ENCODE measurements at places on chromosomes 13 and 19.

- DNase-seq: no peak
These were observed 22.4 kb downstream of the TNFRSF19 start for GRCh38 chr13:23592596-23592995.

- peak; percentile 80 for DNase-seq
These were observed 44.5 kb downstream of the RFX2 start for GRCh38 chr19:6065685-6066374.

GRCh38 chr13:94119360-94119936 is 360.0 kb downstream of the DCT start:
- no peak for DNase-seq

GRCh38 chr19:33509774-33510173 is 11.8 kb downstream of the PEPD start:
- DNase-seq: no peak

- DNase-seq: no peak
These were observed 10.4 kb downstream of the SBK2 start for GRCh38 chr19:55526216-55527196.

DNA sequence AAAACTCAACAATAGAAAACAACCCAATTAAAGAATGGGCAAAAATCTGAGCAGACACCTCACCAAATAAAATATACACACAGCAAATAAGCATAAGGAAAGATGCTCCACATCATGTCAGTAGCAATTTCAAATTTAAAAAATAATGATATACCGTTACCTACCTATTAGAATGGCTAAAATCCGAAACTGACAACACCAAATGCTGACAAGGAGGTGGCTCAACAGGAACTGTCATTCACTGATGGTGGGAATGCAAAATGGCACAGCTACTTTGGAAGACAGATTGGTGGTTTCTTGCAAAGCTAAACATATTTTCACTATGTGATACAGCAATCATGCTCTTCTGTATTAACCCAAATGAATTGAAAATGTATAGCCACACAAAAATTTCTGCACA is 9.1 kb downstream of the CYP2A13 start:
- no peak for DNase-seq

- DNase-seq: no peak
These were observed 79.7 kb downstream of the ESD start for GRCh38 chr13:46717275-46717674.

GRCh38 chr13:36875431-36875830 is 44.6 kb downstream of the SMAD9 start:
- DNase-seq: no peak

DNA sequence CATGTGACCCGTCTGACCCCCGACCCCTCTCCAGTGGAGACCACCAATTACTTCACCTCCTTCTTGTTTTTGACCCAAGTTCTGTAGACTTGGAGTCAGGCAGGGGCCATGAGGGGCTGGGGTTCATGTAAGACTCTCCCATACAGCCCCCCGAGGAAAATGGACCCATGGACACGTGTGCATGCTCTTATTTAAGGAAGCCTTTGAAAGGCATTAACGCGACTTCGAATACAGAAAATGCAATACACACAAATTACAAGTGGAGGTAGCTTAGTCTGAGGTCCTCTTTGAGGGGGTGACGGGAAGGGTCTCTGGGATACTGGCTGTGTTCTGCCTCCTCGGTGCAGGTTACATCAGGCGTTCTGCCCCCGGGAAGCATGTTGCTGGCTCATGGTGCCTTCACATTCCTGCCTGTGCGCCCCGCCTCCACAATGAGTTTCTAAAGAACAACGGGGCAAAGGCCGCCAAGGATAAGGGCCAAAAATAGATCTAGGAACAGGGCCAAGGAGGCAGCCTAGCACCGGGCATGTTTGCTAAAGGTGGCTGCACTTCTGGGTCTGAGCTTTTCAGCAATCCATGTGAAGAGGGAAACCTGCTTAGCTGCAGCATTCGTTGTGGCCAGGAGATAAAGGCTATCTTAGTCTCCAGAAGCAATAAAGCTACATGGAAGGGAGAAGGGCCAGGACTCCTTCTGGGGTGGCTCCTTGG is 54.5 kb downstream of the RAB20 start:
- no peak for DNase-seq

GRCh38 chr13:42574435-42575311 is 721 bp downstream of the TNFSF11 start:
- DNase-seq: peak; percentile 14

- DNase-seq: no peak
These were observed 393.7 kb downstream of the GPC6 start for GRCh38 chr13:93620181-93620765.

DNA sequence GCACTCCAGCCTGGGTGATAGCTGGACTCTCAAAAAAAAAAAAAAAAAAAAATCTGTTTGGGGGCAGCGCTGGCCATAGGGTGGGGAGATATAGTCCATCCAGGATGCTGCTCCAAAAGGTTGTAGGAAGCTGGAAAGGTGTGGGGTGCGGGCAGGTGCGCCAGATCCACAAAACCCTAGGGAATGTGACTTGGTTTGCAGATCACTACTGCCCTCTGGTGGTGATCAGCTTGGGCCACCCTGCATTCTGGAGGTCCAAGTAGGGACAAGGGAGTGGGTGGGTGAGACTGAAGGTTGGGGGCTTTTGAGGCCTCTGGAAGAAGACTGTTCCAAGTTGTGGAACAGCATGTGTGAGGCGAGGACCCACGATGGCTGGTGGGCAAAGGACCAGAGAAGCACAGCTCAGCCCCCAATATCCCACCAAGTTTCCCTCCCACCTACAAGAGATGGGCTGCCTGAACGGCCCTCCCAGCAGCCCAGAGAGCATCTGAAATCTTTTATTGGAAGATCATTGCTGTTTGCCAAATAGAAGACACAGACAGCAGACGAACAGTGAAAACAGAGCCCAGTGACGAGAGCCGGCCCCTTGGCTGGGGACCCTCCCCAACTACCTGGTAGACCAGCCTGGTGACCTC is 10.4 kb upstream of the TYK2 start:
- peak; percentile 67 for DNase-seq

DNA sequence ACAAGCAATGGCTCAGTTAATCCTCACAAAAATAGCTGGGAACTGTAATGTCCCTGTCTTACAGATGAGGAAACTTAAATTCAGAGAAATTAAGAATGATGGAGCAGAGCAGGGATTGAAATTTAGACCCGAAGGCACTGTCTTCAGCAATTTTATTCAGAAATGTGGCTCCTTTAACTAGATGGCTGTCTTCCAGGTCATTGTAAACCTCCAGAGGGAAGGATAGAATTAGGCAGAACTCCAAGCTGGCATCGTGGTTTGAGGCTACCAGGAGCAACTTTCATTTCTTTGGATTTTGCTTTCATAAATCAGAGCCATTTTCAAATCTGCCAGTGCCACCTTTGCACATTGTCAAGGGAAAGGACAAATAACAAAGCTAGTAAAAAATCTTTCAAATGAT is 339.0 kb downstream of the DCT start:
- no peak for DNase-seq

- no peak for DNase-seq
These were observed 198.0 kb upstream of the HTR2A start for GRCh38 chr13:47094734-47095434.

DNA sequence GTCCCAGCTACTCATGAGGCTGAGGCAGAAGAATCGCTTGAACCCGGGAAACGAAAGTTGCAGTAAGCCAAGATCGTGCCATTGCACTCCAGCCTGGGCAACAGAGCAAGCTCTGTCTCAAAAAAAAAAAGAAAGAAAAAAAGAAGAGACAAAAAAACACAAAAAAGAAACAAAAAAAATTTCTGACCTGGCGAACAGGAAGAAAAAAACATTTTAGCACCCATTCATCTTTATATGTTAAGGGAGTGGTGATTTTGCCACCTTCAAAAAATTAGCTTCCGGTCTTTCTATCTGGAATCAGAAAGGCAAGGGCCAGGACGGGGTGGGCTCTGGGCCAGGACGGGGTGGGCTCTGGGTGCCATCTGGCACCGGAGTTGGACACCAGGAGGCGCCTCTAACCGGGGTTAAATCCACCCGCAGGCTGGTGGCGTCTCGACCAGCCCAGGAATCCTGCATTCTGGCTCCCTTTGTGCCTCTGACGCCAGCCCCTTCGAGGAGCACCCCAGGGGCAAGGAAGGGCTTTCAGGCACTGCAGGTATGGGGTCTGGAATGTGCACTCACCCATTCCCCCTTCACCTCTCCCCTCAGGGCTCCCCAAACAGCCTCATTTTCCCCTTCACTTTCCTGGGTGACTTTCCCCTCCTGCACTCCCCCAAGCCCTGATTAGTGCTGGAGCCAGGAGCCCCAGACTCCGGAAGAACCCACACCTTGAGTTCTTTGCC is 10.4 kb upstream of the ZSWIM4 start:
- peak; percentile 77 for DNase-seq

DNA sequence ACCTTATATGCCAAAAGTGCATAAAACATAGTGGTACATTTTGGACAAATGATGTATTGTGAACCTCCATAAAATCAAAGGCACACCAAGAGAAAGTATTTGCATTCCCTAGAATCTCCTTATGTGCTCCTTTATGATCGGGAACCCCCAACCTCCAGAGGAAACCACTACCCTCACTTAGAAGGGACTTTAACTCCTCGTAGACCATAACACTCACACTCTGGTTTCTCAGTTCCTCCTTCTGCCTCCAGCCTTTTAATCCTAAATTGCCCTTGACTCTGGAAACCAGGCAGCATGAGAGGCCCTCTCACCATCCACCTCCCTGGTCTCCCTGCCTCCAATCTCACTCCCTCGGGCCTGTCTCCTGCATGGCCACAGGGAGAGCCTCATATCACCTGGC is 9.8 kb upstream of the KCNN4 start:
- no peak for DNase-seq

DNA sequence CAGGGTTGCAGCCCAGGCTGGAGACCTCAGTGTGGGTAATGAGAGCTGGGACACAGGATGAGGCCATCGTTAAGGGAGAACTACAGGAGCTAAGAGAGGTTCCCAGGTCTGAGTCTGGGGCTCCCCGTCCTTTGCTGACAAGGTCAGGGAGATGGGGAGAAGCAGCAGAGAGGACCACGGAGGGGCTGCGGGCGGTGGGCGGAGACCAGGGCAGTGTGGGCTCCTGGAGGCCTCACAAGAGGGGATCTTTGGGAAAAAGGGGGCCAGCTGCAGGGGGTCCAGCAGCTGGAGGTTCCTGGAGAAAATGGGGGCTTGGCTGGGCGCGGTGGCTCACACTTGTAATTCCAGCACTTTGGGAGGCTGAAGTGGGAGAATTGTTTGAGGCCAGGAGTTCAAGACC is 16.0 kb downstream of the RFX1 start:
- no peak for DNase-seq

- no peak for DNase-seq
These were observed 6.4 kb downstream of the POU4F1 start for GRCh38 chr13:78596736-78597601.

DNA sequence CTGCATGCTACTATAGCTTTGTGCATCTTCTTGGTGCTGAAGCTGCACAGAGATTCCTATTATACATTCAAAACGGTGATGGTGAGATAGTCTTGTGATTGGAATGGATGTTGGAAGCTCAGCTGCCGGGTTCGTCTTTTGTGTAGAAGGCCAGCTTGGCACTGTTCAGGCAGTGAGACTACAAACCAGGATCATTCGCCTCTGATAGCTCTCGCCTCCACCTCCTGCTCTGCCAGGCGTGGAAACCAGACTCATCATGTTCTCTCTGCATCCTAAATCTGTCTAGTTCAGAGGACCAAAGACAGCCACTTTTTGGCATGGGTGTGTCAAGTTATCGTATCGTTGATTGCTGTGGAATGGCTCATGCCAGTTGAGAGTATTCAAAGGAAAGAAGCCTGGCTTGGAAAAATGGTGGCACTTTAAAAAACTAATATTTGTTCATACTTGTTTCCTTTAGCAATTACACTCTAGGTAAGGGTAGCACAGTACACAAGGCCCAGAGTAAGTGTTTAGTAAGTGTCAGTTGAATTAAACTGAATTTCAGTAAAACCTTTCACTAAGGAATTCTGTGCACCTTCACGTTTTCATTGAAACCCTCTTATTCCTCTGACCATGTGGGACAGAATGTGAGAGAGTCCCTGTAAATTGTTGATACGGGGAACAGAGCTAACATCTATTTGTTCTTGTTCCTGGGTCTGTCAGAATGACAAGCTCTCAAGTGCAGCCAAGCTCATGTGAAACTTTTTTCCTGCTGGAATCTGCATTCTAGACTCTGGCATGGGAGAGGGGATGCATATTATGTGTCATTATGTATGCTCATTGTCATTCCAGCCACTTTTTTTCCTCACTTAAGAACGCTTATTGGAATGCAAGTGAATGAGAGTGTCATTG is 69.8 kb downstream of the DPY19L3 start:
- DNase-seq: no peak

GRCh38 chr19:1269478-1270212 is 513 bp downstream of the CIRBP start:
- peak; percentile 87 for DNase-seq

GRCh38 chr19:13884726-13885591 is 8.0 kb downstream of the NANOS3 start:
- no peak for DNase-seq

- peak; percentile 10 for DNase-seq
These were observed 2.1 kb downstream of the ZIC5 start for GRCh38 chr13:99969453-99969918.

DNA sequence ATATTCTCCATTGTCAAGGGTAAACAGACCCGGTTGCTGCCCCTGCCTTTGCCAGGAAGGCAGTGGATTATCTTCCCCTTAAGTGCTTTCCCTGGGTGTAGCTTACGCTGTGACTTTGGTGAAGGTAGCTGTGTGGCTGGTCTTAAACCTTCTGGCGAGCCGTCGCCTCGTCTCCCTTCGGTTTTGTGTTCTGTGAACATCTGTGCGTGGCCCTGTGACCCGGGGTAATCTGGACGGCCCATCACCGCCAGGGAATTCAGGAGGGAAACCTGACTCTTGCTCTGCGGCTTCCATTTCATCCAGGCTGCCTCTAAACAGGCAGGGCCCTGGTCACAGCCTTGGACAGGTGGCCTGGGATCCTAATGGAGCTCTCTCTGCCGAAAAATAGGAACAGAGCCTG is 78.7 kb downstream of the SHISA2 start:
- DNase-seq: no peak

- DNase-seq: no peak
These were observed 354.6 kb downstream of the DNAJC15 start for GRCh38 chr13:43377973-43378372.

DNA sequence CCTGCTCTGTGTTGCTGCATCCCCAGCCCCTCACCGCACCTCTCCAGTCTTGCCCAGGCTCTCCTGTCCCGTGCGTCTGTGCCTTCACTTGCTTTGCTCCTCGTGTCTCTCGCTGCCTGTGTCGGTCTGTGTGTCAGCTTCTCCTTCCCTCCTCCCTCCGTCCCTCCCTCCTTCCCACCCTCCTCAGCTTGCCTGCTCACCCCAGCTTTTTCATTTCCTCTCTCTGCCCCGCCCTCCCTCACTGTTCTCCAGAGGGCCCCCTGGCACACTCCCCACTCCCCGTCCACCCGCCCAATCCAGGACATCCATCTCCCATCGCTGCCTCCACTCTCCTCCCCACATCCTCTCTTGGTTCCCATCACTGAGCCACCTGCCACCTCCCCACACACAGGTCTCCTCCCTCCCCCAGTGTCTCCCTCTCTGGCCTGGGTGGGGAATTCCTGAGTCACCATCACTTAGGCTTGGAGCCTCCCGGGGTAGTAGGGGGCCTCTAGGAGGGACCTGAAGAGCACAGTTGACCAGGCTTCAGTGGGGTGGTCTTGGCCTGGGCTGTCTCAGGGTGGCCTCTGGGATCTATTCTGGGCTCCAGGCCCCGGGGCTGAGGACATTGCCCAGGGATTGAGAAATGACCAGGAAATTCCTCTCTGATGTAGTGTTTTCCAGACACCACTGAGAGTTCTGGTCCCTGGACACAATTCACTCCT is at the start of gene PTGIR:
Gene PTGIR (minus strand): TSS at position 132 of the 704 bp plus-strand sequence. CDS start 864 bp downstream, outside the sequence.
- DNase-seq: no peak
